Tibial nerve (tissue), 4 donors: ENCODE measurements at places on chromosomes 1 and 21. TPM values are rescaled to one million over a fixed set of nuclear protein-coding genes. Genes with fewer than 3 reads are reported as not detected.

NUP210L gene
- total RNA-seq, result under 0.01 TPM

SNX7 gene
- total RNA-seq, result 11.6 TPM

AMPD1 gene
- not detected for total RNA-seq

KRTAP12-4 gene
- total RNA-seq, result not detected

ASTN1 gene
- total RNA-seq, result not detected

APH1A gene
- total RNA-seq, result 108 TPM

DNA sequence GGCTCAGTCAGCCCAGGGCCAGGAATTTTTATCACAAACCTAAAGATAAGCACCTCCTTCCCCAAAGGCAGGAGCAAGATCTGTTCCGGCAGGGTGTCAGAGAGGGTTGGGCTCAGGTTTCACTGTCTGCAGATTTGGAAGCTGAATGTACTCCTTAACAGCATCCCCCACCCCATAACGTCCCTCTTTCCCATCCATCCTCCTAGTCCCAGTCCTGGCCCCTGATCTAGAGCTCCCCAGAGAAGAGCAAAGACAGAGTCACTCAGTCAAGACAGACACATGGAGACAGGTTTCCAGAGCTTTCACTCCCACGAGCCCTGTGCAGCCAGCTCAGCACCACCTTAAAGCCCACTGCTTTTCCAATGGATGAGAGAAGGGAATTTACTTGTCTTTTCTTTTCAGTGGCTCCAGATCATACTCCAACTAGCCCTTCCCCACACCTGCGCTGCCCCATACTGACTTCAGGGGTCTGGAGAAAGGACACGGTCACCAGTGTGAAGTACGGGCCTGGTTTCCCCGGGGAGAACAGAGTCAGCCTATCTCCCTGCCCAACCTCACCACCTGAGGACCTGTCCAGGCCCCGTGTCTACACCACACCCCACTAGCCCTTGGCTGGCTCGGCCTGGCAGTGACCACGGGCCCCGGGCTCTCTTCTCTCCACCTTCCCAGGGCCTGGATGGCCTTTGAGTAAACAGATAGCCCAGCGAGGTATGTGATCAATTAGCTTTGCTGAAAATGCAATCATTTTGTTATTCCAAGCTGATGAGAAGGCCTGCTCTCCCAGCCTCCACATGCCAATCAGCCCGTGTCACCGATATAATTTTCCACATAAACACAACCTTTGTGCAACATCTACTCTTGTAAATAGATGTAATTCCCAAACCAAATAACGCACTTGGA, 249.1 kb downstream of the FOXD2 start:
- DNase-seq, result no peak
- no peaks in the 10 kb centered on the region for H3K36me3 ChIP-seq
- no peaks in the 10 kb centered on the region for H3K27me3 ChIP-seq
- peak overlapping the region; percentile 61 for H3K27ac ChIP-seq
- no peaks in the 10 kb centered on the region for H3K4me1 ChIP-seq
- H3K4me3 ChIP-seq, result no peak overlapping the region

GRCh38 chr1:185846672-185847444, 112.7 kb downstream of the HMCN1 start:
- DNase-seq, result no peak
- no peak overlapping the region for H3K4me3 ChIP-seq
- H3K27ac ChIP-seq, result no peak overlapping the region

DNA sequence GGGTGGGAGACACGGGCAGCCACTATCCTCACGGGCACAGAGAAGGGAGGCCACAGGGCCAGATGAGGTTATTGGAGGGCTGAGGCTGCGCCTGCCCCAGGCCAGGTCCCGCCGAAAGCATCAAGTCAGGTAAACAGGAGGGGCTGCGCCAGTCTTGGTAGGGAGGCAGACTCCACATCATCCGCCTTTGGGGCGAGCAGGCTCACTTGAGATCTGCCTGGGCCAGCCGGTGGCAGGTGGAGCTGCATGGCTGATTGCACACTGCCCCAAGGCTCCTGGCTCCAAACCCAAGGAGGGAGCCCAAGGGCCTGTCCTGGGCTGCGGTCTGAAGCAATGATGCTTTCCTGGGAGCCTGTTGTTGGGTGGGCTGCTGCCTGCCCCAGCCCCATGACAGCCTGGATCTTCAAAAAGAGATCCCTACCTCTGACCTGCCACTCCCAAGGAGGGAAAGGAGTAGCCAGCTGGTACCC, 4.6 kb downstream of the SMIM1 start:
- no peaks in the 10 kb centered on the region for H3K36me3 ChIP-seq
- no peak for DNase-seq
- H3K4me1 ChIP-seq, result peaks cover 34% of the 10 kb centered on the region
- no peak overlapping the region for H3K4me3 ChIP-seq
- H3K27me3 ChIP-seq, result no peaks in the 10 kb centered on the region

GRCh38 chr1:76343356-76343755, 268.8 kb downstream of the ST6GALNAC3 start:
- H3K4me1 ChIP-seq, result no peaks in the 10 kb centered on the region
- no peak for DNase-seq
- H3K27me3 ChIP-seq, result no peaks in the 10 kb centered on the region
- H3K36me3 ChIP-seq, result no peaks in the 10 kb centered on the region
- no peak overlapping the region for H3K27ac ChIP-seq

GRCh38 chr1:64171797-64172281, 31.6 kb upstream of the UBE2U start:
- no peak overlapping the region for H3K4me3 ChIP-seq
- no peaks in the 10 kb centered on the region for H3K36me3 ChIP-seq
- H3K27ac ChIP-seq, result no peak overlapping the region
- DNase-seq, result no peak

GRCh38 chr1:162056043-162056442, 13.4 kb upstream of the NOS1AP start:
- no peaks in the 10 kb centered on the region for H3K27me3 ChIP-seq
- H3K4me3 ChIP-seq, result no peak overlapping the region
- no peaks in the 10 kb centered on the region for H3K4me1 ChIP-seq
- no peak overlapping the region for H3K27ac ChIP-seq

- H3K4me3 ChIP-seq, result no peak overlapping the region
- no peaks in the 10 kb centered on the region for H3K36me3 ChIP-seq
- no peak overlapping the region for H3K27ac ChIP-seq
- H3K27me3 ChIP-seq, result no peaks in the 10 kb centered on the region
- no peak for DNase-seq
Observed at GRCh38 chr1:196308176-196308575, 300.1 kb downstream of the KCNT2 start.

GRCh38 chr1:58845942-58846341, 62.1 kb upstream of the JUN start:
- H3K27me3 ChIP-seq, result no peaks in the 10 kb centered on the region
- H3K4me3 ChIP-seq, result no peak overlapping the region
- H3K36me3 ChIP-seq, result no peaks in the 10 kb centered on the region
- no peak for DNase-seq
- no peak overlapping the region for H3K27ac ChIP-seq

DNA sequence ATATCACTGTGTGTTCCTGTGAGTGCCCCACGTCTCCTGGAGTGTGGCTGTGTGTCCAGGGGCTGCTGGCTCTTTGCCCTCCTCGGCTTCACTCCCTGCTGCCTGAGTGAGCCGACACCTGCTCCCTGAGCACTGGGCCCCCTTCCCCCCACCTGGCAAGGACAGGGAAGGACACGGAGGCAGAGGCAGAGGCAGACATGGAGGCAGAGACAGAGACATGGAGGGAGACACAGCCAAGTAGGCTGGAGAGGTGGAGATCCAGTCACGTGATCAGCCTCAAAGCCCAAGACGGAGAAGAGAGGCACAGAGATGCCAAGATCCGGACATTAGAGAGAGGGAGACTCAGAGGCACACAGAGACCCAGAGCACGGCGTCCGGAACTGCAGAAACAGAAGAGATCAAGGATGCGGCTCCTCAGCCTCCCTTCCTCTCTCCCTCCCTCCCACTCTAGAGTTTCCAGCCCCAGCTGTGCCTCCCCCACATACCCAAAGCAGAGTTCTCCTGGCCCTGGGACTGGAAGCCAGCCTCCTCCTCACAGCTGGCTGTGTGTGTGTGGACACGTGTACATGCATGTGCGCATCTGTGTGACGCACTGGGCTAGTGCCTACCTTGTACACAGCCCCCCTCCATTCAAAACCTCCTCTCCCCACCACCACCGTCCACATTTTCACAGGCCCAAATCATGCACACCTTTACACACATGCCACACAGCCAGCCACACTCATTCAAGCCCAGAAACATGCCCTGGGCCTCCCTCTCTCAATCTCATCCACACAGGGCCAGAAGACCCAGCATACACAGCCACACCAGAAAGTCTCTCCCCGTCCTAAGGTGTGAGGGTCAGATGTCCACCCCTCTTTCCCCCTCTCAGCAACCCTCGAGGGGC, 39.1 kb upstream of the WASF2 start:
- no peaks in the 10 kb centered on the region for H3K4me1 ChIP-seq
- H3K36me3 ChIP-seq, result no peaks in the 10 kb centered on the region
- H3K27me3 ChIP-seq, result no peaks in the 10 kb centered on the region
- DNase-seq, result peak; percentile 79
- H3K27ac ChIP-seq, result peak overlapping the region; percentile 81

- no peaks in the 10 kb centered on the region for H3K4me1 ChIP-seq
- H3K27ac ChIP-seq, result no peak overlapping the region
Observed at GRCh38 chr1:212600071-212600915, 8.3 kb upstream of the ATF3 start.

GRCh38 chr1:11456965-11457364, 22.0 kb upstream of the DISP3 start:
- DNase-seq, result no peak
- no peak overlapping the region for H3K27ac ChIP-seq

GRCh38 chr1:59290193-59290949, 6.5 kb upstream of the FGGY start:
- H3K36me3 ChIP-seq, result no peaks in the 10 kb centered on the region
- no peaks in the 10 kb centered on the region for H3K27me3 ChIP-seq
- no peak overlapping the region for H3K27ac ChIP-seq
- DNase-seq, result no peak

DNA sequence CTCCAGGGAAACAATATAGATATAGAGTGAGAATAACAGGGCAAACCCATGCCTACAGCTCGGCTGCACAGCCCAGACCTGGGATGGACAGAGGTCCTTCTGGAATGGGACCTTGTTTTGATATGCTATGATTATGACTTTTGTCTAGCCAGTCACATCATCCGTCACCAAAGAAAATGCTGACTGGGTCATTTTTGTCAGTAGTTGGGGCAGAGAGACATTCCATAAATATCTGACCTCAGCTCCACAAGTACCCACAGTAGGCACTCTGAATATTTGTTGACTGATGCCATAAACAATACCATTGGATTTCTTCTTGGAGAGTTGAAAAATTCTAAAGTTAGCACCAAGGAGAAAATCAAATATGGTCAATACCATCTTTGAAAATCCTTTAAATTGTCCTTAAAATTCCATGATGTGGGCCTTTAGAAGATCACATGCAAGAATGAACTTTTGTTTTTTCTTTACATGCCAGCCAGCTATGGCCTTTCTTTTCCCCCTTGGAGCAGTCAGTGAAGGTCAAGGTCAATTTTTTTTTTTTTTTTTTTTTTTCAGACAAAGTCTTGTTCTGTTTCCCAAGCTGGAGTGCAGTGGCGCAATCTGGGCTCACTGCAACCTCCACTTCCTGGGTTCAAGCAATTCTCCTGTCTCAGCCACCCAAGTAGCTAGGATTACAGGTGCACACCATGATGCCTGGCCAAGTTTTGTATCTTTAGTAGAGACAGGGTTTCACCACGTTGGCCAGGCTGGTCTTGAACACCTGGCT, 7.3 kb downstream of the TMCO4 start:
- no peaks in the 10 kb centered on the region for H3K27me3 ChIP-seq
- DNase-seq, result no peak
- H3K4me1 ChIP-seq, result no peaks in the 10 kb centered on the region
- no peak overlapping the region for H3K27ac ChIP-seq
- H3K36me3 ChIP-seq, result no peaks in the 10 kb centered on the region
- H3K4me3 ChIP-seq, result no peak overlapping the region
